ENCODE measurements at places on chromosomes 12 and 14. TPM values are rescaled to one million over a fixed set of nuclear protein-coding genes. Genes with fewer than 3 reads are reported as not detected.

Gene TMEM30B
- total RNA-seq: 0.11 TPM

Gene USP44
- total RNA-seq: 3.4 TPM

Gene PLEKHG7
- not detected for total RNA-seq

Gene EML1
- total RNA-seq: 60.3 TPM

Gene GALNT16
- 1.1 TPM for total RNA-seq

Gene ZDHHC22
- total RNA-seq: not detected

Gene CHGA
- total RNA-seq: not detected

Gene GYS2
- not detected for total RNA-seq

Gene NOVA1
- total RNA-seq: 4.1 TPM

Gene ACSS3
- total RNA-seq: 16.2 TPM

Gene LRRIQ1
- total RNA-seq: 0.62 TPM

Gene CLEC4C
- not detected for total RNA-seq

Gene FSCB
- 0.12 TPM for total RNA-seq

Gene ADAM20
- 1.00 TPM for total RNA-seq

Gene AICDA
- not detected for total RNA-seq

Gene ORMDL2
- 21.9 TPM for total RNA-seq

Gene TSPAN19
- 0.25 TPM for total RNA-seq

Gene TPPP2
- not detected for total RNA-seq

Gene SOAT2
- total RNA-seq: not detected

Gene AQP2
- not detected for total RNA-seq

Gene PLEK2
- total RNA-seq: 8.7 TPM
